Activated CD8-positive, alpha-beta T cell treated with anti-CD3 and anti-CD28 coated beads for 36 hours (primary cell): ENCODE measurements at places on chromosomes 13 and 19. TPM values are rescaled to one million over a fixed set of nuclear protein-coding genes. Genes with fewer than 3 reads are reported as not detected.

The DCT gene
- total RNA-seq: 0.07 TPM

The POLR2I gene
- 76.5 TPM for total RNA-seq

The ACTN4 gene
- total RNA-seq: 183 TPM

The PTH2 gene
- not detected for total RNA-seq

The ZNF442 gene
- total RNA-seq: 1.8 TPM

GRCh38 chr13:41244556-41244955 is 18.8 kb downstream of the MTRF1 start:
- no peak overlapping the region for H3K4me3 ChIP-seq
- no peaks in the 10 kb centered on the region for H3K27me3 ChIP-seq
- no peak overlapping the region for H3K27ac ChIP-seq
- H3K4me1 ChIP-seq: peaks cover 3% of the 10 kb centered on the region
- no peak for DNase-seq

GRCh38 chr13:101611491-101612475 is 159.3 kb downstream of the ITGBL1 start:
- no peak for DNase-seq
- no peak overlapping the region for H3K4me3 ChIP-seq
- H3K27ac ChIP-seq: no peak overlapping the region
- H3K27me3 ChIP-seq: peaks cover 5% of the 10 kb centered on the region

GRCh38 chr13:48490241-48490640 is 42.6 kb downstream of the RCBTB2 start:
- no peaks in the 10 kb centered on the region for H3K27me3 ChIP-seq
- H3K36me3 ChIP-seq: peaks cover 11% of the 10 kb centered on the region
- no peak overlapping the region for H3K27ac ChIP-seq
- no peak for DNase-seq
- no peak overlapping the region for H3K4me3 ChIP-seq
- H3K4me1 ChIP-seq: peaks cover 31% of the 10 kb centered on the region

DNA sequence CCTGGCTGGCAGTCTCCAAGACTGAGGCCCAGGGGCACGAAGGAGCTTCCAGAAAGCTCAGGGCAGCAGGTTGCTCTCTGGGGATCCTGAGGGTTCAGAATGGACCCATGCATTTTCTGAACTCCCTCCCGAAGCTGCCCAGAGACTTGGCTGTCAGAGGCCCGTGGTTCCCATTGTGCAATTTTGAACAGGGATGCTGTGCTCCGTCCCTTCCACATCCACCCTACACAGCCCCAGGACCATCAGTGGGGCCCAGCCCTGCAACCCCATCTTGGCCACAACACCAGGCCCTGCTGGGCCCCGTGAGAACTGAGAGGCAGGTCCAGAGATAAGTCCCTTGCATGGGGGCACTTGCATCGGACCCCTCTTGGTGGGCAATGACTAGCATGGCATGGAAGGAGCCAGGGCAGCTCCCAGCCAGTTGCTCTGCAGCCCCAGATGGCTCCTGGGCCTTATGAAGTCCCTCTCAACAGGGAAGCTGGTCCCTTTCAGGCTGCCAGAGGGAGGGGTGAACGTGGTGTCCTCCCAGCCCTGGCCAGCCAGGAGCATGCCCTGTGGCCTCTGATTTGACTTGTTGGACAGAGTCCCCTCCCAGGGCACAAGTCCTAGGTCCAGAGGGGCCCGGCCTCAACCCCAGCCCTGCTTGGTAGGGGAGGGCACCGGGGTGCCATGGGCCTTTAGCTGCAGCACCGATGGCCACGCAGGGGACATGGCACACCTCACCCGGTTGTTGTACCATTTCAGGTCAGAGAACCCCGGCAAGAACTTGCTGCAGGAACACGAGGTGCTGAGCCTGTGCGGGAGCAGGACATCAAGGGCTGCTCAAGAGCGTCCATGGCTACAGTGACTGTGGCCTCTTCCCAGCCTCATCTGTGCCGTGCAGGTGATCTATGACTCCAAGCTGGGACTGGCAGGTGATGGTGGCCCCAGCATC is 17.3 kb upstream of the ZNF14 start:
- H3K27me3 ChIP-seq: no peaks in the 10 kb centered on the region
- H3K36me3 ChIP-seq: no peaks in the 10 kb centered on the region
- no peak overlapping the region for H3K27ac ChIP-seq
- no peak for DNase-seq

- H3K36me3 ChIP-seq: peaks cover 1% of the 10 kb centered on the region
- no peak overlapping the region for H3K4me3 ChIP-seq
- no peaks in the 10 kb centered on the region for H3K27me3 ChIP-seq
- no peak overlapping the region for H3K27ac ChIP-seq
- H3K4me1 ChIP-seq: peaks cover 15% of the 10 kb centered on the region
Observed at GRCh38 chr13:49098771-49099512, 121.2 kb upstream of the MLNR start.

DNA sequence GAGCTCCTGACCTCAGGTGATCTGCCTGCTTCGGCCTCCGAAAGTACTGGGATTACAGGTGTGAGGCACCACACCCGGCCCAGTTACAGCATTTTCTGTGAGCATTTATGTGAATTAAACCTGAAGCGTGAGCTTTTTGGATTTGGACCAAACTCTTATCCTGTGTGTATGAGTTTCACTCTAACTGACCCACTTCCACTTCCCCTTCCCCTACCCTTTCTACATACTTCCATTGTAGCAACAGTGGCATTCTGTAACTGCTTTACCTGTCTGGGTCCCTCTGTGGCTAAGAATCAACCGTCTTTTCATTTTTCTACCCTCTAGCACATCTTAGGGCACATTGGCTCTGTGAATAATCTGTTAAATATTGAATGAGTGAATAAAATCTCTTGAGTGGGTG is 16.2 kb downstream of the FRY start:
- H3K27ac ChIP-seq: no peak overlapping the region
- H3K27me3 ChIP-seq: no peaks in the 10 kb centered on the region
- H3K36me3 ChIP-seq: peaks cover 6% of the 10 kb centered on the region

- peaks cover 3% of the 10 kb centered on the region for H3K4me1 ChIP-seq
- H3K27me3 ChIP-seq: no peaks in the 10 kb centered on the region
- H3K36me3 ChIP-seq: peaks cover 10% of the 10 kb centered on the region
- DNase-seq: no peak
Observed at GRCh38 chr13:47908197-47908902, 92.7 kb downstream of the SUCLA2 start.

- no peak for DNase-seq
- H3K27me3 ChIP-seq: no peaks in the 10 kb centered on the region
- no peak overlapping the region for H3K4me3 ChIP-seq
- H3K4me1 ChIP-seq: no peaks in the 10 kb centered on the region
- H3K36me3 ChIP-seq: no peaks in the 10 kb centered on the region
Observed at GRCh38 chr13:61358599-61358998, 57.0 kb downstream of the PCDH20 start.
